ENCODE measurements at places on chromosomes 2 and 18.

GRCh38 chr18:61080954-61081528, 252.2 kb upstream of the CDH20 start:
- no peak for DNase-seq

GRCh38 chr2:97699765-97700444, 13.5 kb upstream of the ZAP70 start:
- DNase-seq, result no peak

DNA sequence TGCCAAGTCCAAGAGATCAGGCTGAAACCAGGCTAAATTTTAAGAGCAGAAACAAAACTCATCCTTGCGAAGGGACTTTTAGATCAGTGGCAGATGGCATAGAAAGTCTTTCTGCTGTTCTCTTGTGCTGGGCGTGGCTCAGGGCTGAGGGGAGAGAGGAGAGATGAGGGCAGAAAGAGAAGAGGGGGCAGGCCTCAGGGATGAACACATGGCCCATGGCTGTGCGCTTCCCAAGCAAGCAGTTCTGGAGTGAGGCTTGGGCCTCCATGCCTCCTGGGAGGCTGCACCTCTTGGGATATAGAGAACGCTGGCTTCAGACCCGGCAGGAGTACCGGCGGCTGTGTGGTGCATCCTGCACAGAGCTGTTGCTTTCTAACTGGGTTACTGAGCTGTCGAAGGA, 41.0 kb downstream of the HPCAL1 start:
- DNase-seq, result no peak

DNA sequence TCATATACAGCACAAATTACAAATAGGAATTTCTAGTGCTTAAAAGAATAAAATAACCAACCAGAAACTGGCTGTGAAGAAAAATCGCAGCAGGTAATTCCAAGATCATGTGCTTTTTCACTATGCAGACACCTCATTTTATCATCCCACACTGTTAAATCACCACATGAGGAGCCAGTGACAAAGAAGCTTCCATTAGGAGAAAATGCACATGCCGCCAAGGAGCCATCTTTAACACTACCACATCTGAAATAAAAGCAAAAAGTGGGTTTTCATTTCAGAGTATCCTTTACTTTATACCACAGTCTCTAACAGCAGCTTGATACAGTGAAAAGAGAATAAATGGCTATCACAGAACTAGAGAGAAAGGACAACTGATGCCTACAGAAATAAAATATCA, 6.8 kb downstream of the WDSUB1 start:
- DNase-seq, result no peak

All from stimulated activated CD8-positive, alpha-beta memory T cell treated with anti-CD3 and anti-CD28 coated beads, Interleukin-12 subunit alpha, Interleukin-12 subunit beta, amount 100 ng/mL, for 4 hours (primary cell).